Activated CD4-positive, alpha-beta T cell treated with anti-CD3 and anti-CD28 coated beads for 24 hours (primary cell): ENCODE measurements at places on chromosomes 7 and 10.

DNA sequence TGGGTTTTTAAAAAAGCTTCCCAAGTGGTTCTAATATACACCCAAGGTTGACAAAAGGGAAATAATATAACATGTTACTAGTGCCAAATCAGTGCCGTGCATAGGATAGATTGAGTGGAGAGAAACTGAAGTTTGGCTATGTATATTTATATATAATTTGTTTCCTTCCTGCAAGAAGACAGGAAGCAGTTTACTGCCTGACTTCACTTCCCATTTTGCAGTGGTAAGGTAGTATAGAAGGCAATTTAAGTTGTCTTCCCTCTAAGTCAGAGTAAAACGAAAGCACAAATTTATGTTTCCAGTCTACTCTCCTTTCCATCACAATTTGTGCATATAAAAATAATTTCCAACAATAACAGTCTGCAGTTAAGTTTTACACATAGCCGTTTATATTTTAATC, 3.4 kb upstream of the HYCC1 start:
- no peak for DNase-seq

GRCh38 chr10:24240041-24240751, 31.3 kb downstream of the KIAA1217 start:
- no peak for DNase-seq

DNA sequence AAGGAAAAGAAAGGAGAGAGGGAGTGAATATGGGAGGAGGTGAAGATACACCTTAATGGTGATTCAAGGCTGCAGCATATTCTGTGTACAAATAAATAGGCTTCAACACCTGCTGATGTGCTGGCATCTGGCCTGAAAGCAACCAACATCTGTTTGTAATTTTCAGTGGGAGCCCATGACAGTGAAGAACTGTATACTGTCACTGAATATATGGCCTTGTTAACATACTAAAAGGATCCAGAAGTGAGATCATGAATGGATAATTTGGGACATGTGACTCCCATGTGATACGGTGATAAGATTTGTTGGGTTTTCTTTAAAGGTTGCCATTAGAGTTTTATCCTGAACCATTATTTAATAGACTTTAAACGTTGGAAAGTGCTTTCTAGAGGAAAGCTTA, 459.3 kb downstream of the CNTNAP2 start:
- no peak for DNase-seq

DNA sequence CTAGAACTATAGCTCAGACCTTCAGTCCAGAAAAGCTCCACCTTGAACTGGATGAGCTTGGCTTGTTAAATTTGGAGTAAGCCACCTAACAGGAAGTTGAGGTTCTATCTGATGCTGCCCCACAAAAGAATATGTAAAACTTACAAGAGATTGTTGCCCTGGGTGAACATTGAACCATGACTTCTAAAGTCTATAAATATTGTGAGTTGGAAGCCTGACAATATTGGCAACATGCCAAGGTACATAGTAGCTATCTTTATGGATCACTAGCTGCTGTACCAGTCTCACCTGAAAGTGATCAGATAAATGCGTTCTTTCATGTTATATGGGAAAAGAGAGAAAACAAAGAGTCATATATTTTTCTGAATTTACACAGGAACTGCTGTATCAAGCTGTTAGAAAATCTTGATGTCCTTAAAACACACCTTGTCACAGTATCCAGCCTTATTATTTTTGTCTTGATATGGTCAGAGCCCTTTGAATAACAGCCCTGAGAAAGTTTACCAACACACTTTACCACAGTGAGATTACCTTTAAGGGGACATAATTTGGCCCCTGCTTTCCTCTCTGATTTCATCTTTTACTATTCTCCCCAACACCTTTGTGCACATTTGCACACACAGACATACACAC, 92.0 kb downstream of the LSMEM1 start:
- no peak for DNase-seq

- DNase-seq = no peak
Observed at GRCh38 chr10:83995738-83996331, 143.5 kb upstream of the GHITM start.

DNA sequence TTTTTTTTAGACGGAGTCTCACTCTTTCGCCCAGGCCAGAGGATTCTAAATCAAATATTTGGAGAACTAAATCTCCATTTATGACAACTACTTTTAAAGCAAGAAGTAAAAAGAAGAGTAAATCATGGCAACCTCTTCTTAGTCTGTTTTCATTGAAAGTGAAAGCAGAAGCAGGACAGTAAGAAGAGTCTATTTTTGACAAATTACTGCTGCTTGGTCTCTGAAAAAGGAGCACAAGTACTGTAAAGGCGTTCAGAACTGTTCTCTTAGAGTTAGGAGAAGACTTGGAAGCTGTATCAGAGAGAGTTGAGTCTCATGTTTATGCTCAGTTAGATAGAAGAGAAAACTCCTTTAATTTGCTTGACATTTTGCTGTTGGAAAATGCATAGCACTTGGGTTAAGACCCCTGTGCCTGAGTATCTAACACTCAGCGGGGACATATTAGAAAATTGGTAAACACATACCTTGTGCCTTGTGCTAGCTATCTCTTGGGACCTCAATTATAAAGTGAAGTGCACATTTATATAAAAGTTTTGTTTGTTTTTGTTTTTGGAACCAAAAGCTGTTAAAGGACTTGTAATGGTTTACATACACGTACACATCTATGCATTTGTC, 433.0 kb downstream of the ANKRD7 start:
- DNase-seq = no peak
